IMR-90 (cell line): ENCODE measurements at places on chromosomes 3 and 15. TPM values are rescaled to one million over a fixed set of nuclear protein-coding genes. Genes with fewer than 3 reads are reported as not detected.

Gene C3orf22
- not detected in 2 replicates for total RNA-seq

Gene TMCO5A
- not detected in 2 replicates for total RNA-seq

Gene THRB
- under 0.01 TPM in 1 of 2 replicates, not detected in the other for total RNA-seq

Gene SLC12A1
- total RNA-seq: not detected in 2 replicates

Gene ECT2
- total RNA-seq: 37.8 and 55.8 TPM in 2 replicates
